ENCODE measurements at places on chromosomes 13 and 19.

DNA sequence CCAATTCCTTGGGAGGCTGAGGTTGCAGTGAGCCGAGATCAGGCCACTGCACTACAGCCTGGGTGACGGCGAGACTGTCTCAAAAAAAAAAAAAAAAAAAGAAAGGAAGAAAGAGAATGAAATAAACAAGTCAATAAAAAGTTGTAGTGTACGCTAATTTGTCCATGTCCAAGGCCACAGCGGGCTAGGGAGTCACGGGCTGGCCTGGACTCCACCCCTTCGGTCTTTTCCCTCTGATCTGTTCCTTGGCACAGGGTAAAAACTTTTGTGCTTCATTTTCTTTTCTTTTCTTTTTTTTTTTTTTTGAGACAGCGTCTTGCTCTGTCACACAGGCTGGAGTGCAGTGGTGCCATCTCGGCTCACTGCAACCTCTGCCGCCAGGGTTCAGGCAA, 19.4 kb upstream of the MKNK2 start:
- DNase-seq = no peak

GRCh38 chr19:45467456-45468158, at the start of gene FOSB:
FOSB (plus strand) TSS chr19:45467996; CDS start chr19:45468587, 591 bp downstream.
- peak; percentile 96 for DNase-seq

GRCh38 chr19:3639479-3639878, 12.9 kb upstream of the CACTIN start:
- no peak for DNase-seq

DNA sequence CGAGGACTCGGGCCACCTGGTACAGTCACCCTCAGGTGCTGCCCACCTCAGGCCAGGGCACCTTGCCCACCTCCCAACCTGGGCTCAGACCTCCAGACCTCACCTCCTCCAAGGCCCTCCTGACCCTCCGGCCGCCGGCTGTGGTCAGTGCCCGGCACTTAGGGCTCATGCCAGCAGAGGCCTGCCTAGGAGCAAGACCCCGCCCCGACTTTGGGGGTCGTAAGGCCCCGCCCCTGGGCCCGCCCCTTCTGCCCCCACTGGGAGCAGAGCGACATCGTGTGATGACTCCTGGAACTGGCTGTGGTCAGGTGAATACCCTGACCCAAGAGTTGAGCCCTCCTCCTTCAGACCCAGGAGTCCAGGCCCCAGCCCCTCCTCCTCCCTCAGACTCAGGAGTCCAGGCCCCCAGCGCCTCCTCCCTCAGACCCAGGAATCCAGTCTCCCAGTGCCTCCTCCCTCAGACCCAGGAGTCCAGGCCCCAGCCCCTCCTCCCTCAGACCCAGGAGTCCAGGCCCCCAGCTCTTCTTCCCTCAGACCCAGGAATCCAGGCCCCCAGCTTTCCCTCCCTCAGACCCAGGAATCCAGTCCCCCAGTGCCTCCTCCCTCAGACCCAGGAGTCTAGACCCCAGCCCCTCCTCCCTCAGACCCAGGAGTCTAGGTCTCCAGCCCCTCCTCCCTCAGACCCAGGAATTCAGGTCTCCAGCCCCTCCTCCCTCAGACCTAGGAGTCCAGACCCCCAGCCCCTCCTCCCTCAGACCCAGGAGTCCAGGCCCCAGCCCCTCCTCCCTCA, at the start of gene SBK2:
TSS of gene SBK2 (minus strand) at position 183 of the 790 bp plus-strand sequence. CDS start 839 bp downstream, outside the sequence.
- DNase-seq = no peak

- DNase-seq = no peak
These were observed 159.3 kb downstream of the PDS5B start for GRCh38 chr13:32745509-32745908.

DNA sequence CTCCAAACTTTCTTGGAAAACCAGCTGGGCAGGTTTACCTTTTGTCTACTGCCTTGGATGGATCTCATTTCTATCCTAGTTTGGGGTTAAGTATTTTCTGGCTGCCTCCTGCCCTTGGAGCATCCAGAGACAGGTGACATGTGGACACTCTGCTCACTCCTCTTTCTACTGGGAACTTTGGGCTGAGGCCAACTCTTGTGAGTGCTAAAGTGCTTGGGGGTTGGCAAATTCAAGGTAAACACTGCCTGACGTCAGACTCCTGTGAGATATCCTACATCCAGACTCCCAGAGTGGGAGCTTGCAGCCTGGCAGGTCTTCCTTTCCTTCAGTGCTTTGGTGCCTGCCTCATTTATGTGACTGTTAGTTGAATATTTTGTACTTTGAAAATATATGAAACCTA, 388.1 kb downstream of the KCNRG start:
- DNase-seq = no peak

DNA sequence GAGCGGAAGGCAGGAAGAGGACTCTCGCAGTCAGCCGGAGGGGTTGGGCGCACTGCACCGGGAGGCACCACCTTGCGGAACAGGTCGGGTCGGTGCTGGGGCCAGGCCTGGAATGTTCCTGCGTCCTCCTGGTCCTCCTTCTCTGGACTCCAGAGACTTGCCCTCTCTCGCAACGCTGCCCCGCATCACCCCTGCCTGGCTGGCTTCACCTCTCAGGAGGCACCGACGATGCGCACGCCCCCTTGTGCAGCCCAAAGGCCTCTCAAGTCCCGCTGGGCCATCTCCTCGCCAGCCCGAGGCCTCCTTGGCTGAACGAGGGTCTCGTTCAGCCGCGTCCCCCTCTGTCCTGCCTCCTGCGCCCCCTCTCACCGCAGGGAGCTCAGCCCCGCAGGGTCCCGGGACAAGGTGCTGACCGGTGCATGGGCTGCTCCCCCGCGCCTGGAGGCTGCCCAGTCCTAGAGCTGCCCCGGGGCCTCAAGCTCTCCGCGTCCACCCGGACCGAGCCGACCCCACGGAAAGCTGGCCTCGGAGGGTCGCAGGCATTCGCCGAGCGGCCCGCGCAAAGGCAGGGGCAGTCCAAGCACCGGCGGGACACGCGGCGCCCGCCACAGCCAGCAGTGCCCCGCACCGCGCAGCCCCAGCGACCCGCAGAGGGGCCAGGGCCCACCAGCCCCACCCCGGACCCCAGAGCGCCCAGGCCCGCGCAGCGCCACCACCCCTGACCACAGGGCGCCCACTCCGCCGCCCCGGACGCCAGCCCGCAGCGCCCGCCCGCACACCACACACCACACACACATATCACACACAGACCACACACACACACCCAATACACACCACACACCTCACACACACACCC, 133.8 kb downstream of the CRYL1 start:
- no peak for DNase-seq

DNA sequence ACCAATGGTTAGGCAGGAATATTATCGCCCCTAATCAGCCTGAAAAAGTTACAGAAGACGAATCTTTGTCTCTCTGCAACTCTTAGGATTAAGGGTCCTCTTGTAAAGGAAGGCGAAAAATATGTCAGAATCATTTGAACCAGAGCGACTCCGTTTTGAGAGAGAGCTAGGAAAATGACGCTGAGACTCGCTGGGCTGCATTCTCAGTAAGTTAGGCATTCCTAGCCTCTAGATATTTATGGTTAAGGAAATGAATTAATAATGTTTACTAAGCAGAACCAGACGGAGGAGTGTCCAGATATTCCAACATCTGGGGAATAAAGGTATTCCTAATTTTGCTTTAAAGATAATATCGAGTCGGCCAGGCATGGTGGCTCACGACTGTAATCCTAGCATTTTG, 755 bp upstream of the ZNF726 start:
- no peak for DNase-seq

DNA sequence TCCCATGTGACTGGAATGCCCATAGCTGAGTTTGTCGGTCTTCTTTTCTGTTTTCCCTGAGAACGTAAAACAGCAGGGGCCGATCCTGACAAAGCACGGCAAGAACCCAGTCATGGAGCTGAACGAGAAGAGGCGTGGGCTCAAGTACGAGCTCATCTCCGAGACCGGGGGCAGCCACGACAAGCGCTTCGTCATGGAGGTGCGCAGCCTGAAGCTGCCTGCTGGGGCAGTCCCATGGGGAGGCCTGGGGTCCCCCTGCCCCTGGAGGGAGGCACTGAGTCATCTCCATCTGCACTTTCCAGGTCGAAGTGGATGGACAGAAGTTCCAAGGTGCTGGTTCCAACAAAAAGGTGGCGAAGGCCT, 18.2 kb upstream of the QTRT1 start:
- DNase-seq = no peak

DNA sequence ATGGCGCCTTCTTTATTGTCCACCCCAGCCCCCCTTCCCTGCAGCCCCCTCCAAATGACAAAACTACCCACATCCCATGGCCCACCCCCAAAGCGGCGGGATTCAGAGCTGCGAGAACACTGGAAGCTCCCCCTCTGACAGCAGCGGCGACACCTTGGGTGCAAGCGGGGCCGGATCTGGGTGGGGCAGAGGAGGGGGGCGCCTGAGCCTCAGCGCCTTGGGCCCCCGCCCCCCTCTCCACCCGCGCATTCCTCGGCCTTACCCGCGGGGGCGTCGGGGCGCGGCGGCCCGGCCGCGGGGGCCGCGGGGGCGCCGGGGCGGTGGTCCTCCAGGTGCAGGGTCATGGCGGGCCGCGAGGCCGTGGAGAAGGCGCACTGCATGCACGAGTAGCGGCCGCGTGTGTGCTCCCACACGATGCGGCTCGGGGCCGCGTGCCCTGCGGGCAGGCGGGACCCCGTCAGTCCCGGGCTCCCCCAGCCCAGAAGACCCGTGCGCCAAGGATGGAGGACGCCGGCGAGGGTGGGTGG, 3.3 kb downstream of the ZNF414 start:
- DNase-seq = no peak

- no peak for DNase-seq
These were observed 31.9 kb downstream of the HTR2A start for GRCh38 chr13:46864941-46865340.

DNA sequence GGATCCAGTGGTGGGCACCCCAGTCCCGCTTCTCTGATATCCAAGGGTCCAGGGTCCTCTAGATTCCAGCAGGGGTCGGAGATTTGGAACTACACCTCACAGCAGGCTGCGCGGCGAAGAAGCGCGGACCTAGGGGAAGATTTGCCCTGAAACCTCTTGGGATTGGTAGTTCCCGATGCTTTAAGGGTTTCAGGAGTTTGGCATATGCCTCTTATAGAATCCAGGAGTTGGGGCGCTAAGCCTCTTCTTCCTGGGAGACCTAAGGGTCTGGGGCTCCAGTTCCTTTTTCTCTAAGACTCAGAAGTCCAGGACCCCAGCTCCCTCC, 349 bp downstream of the BCL2L12 start:
- no peak for DNase-seq

DNA sequence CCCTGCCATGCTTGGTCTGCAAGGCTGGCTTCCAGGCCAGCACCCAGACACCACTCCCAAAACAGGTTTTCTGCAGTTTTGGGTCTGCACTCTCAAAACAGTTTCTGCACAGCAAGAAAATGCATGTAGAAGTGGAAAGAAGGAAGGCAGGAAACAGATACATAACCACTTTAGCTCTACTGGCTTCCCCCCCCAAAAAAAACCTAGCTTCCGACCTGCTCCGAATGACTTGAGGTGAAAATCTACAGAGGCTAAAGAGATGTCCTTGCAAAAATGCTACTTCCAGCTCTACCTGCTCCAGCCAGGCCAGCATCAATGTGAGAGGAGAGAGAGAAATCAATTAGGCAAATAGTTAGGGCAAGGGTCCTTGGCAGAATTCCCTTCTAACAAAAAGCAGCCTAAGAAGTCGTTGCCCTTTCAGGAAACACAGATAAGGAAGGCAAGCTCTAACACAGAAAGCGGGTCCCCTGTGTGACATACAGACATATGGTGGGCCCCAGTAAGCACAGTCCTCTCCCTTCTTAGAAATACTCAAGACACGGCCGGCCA, 3.4 kb downstream of the C19orf12 start:
- DNase-seq = no peak

GRCh38 chr13:19604306-19604705, 29.2 kb upstream of the MPHOSPH8 start:
- DNase-seq = no peak

Measured in CD4-positive, alpha-beta T cell treated with Interleukin-1 beta for 1 hour (primary cell).